ENCODE measurements at places on chromosomes 16 and 17.

- DNase-seq, result no peak
Measured at GRCh38 chr16:2236337-2237101, at the start of gene DNASE1L2. Gene DNASE1L2, plus strand, starts transcription at chr16:2236444. Its CDS starts 373 bp downstream, at chr16:2236817.

DNA sequence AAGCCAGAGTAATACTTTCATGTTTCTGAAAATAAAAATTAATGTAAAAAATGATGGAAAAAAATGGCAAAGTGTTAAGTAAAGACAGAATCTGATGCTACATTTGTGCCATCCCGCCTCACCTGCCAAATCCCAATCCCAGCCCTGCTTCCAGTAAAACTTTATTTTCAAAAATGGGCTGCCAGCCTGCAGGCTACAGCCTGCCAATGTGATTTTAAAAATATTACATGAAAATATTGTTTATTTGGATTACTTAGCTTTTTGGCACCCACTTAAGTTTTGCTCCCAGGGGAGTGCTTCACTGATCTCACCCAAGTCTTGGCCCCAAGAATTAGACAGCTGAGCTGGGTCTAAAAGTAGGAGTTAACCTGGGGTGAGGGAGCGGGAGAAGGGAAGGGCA lies 112.8 kb downstream of the C16orf78 start:
- no peak for DNase-seq

- no peak for DNase-seq
Measured at GRCh38 chr16:89588413-89589109, 13.0 kb downstream of the CPNE7 start.

DNA sequence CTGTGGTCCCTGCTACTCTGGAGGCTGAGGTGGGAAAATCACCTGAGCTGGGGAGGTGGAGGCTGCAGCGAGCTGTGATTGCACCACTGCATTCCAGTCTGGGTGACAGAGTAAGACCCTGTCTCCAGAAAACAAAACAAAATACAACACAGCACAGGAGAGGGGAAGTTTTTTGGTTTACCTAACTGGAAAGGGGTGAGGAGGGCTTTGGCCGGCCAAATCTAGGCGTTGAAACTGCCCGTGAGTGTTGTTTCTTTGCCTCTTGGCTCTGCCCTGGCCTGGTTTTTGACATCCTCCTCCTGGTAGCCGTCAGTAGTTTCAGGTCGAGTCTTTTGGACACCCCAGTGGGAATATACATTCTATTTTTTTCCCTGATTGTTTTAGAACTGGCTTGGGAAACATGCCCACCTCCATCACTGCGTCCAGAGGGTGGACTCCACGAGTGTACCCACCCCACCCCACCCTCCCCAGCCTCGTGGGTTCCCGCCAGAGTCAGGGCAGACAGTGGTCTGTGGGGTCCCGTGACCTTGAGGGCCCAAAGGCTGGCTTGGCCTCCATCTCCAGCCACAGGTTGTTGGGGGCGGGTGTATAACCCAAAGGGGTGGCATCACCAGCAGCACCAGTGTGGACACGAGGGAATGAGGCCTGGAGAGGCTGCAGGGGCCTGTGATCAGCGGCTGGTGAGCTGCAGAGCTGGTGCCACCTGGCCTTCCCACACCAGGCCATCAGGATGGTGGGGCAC lies 42.7 kb downstream of the NT5M start:
- DNase-seq, result no peak

GRCh38 chr17:75913537-75914210 lies 9.0 kb upstream of the MRPL38 start:
- DNase-seq, result no peak

DNA sequence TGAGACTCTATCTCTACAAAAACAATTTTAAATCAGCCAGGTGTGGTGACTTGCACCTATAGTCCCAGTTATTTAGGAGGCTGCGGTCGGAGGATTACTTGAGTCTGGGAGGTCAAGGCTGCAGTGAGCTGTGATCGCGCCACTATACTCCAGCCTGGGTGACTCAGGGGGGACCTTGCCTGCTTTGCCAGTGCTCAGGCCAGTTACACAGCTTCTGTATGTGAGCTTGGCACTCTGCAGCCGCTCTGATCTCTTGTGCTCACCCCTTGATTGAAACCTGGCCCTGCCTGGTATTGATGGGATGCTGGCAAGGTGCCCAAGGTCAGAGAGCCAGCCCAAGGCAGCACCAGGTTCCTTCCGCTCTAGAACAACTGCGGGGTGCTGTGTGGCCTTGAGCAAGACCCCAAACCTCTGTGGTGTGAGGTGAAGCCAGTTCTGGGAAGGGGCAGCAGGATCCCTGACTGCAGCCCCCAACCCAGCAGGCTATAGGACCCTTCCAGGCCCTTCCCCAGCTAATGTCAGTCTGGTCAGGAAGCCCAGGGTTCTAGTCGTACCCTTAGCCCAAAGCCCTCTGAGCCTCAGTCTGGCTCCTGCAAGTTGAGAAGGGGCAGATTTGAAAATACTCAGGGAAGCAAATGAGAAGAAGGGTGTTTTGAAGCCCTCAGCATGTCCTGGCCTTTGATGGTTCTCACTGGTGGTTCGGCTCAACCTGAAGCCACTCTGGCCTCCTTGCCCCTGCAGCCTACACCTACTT lies 18.9 kb downstream of the MMP15 start:
- no peak for DNase-seq

Data from NCI-H1417 treated with DMSO at 0.1 percent for 48 hours (cell line).